Activated CD4-positive, alpha-beta T cell treated with anti-CD3 and anti-CD28 coated beads for 36 hours (primary cell): ENCODE measurements at places on chromosomes 7 and 10. TPM values are rescaled to one million over a fixed set of nuclear protein-coding genes. Genes with fewer than 3 reads are reported as not detected.

GRCh38 chr10:133151543-133151972, 8.5 kb upstream of the KNDC1 start:
- no peak overlapping the region for H3K4me3 ChIP-seq
- no peak for DNase-seq
- H3K36me3 ChIP-seq: no peaks in the 10 kb centered on the region
- H3K27me3 ChIP-seq: peaks cover 46% of the 10 kb centered on the region

GRCh38 chr10:82953909-82954308, 1078.9 kb downstream of the NRG3 start:
- H3K4me1 ChIP-seq: no peaks in the 10 kb centered on the region
- no peak for DNase-seq
- H3K36me3 ChIP-seq: no peaks in the 10 kb centered on the region
- H3K27me3 ChIP-seq: no peaks in the 10 kb centered on the region
- no peak overlapping the region for H3K4me3 ChIP-seq

DNA sequence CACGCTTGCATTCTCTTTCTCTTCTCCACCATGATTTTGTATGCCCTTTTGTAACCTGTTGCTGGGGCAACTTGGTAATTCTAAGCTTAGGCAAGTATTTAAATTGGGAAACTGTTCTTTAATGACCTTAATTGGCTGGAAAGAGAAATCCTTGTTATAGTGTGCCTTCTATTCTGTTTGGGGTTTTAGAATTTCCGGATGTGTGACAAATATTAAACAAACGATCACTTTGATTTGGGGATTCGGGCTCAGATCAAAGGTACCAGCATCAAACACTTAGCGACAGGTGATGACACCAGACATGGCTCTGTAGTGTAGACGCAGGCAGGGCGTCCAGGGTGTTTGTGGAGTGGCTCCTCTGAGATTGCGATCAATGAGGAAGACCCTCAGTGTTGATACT, 55.0 kb downstream of the RAB11FIP2 start:
- H3K27ac ChIP-seq: no peak overlapping the region
- DNase-seq: no peak
- H3K4me3 ChIP-seq: no peak overlapping the region

DNA sequence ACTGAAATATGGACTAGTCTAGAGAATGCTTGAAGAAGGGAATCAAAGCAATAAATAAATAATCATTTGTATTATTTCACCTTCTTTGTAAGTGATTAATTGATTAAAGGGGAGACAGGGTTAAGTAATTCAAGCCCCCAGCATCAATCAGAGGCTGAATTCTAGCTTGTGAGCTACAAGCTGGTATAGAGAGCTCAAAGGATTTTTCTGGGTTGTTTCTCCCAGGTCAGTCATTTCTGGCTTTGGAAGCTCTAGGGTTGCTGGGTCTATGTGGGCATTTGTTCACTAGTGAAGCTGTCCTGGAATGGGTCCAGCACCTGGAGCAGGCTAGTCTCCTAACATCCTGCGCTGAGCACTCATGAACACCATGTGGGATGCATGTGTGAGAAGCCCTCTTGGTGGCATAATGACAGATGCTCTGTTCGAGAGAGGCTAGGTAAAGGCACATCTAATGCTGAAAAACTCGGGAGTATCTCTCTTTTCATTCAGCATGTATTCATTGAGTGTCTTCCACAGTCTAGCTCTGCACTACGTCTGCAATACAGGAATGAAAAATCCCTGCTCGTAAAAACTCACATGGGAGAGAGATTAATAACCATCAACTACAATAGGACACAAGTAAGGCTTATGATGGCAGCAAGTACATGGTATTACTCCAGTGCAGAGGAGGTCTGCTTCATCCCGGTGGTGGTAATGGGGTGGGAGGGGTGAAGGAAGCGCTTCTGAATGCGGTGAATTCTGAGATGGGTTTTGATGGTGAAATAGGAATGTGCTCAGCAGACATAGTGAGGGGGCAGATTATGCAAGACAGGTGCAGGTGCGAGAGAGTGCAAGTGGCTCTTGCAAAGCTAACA, 68.0 kb upstream of the NRP1 start:
- DNase-seq: no peak
- no peaks in the 10 kb centered on the region for H3K36me3 ChIP-seq
- no peak overlapping the region for H3K27ac ChIP-seq

GRCh38 chr7:94145602-94146001, 141.4 kb upstream of the BET1 start:
- H3K36me3 ChIP-seq: no peaks in the 10 kb centered on the region
- H3K27ac ChIP-seq: no peak overlapping the region
- peaks cover 18% of the 10 kb centered on the region for H3K27me3 ChIP-seq

DNA sequence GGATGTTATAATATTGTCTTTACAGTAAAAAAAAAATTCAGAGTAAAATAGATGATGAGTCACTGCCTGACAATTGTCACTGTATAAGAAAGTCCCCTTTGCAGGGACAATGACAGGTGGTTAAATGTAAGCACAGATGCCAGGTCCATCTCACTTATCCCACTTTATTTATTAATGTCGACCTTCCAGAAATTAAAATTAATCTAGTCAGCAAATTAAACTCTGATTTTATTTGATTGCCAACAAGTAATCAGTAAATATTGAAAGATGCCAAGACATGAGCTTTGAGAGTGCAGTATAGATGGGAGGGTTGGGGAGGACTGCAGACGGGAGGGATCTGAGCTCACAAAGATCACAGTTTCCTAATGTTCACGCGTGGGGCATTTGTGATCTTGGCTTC, 50.9 kb downstream of the CPXM2 start:
- H3K36me3 ChIP-seq: no peaks in the 10 kb centered on the region
- no peak overlapping the region for H3K4me3 ChIP-seq
- peaks cover 11% of the 10 kb centered on the region for H3K27me3 ChIP-seq
- DNase-seq: no peak
- H3K27ac ChIP-seq: no peak overlapping the region
- no peaks in the 10 kb centered on the region for H3K4me1 ChIP-seq

DNA sequence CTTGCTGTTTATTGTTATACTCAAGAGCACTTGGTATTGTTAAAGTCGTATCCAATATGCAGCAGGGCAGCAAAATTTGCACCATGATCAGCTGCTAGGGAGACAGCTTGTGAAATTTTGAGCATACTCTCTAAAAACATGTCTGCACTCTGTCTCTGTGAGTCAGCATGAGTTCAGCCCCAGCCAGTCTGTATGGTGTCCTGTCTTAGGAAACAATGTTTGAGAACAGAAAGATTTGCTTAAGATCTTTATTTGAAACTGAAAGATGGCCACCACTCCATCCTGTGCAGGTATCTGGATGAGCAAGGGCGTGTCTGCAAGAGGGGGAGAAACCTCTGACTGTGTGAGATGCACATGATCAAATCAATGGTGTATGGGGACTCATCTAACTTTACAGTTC, 97.1 kb downstream of the GNAI1 start:
- H3K4me1 ChIP-seq: peaks cover 5% of the 10 kb centered on the region
- H3K36me3 ChIP-seq: no peaks in the 10 kb centered on the region
- peak; percentile 18 for DNase-seq
- no peak overlapping the region for H3K4me3 ChIP-seq

GRCh38 chr7:14385074-14385473, 395.6 kb upstream of the ETV1 start:
- H3K27me3 ChIP-seq: no peaks in the 10 kb centered on the region
- no peak for DNase-seq
- H3K4me1 ChIP-seq: no peaks in the 10 kb centered on the region
- H3K36me3 ChIP-seq: no peaks in the 10 kb centered on the region

DNA sequence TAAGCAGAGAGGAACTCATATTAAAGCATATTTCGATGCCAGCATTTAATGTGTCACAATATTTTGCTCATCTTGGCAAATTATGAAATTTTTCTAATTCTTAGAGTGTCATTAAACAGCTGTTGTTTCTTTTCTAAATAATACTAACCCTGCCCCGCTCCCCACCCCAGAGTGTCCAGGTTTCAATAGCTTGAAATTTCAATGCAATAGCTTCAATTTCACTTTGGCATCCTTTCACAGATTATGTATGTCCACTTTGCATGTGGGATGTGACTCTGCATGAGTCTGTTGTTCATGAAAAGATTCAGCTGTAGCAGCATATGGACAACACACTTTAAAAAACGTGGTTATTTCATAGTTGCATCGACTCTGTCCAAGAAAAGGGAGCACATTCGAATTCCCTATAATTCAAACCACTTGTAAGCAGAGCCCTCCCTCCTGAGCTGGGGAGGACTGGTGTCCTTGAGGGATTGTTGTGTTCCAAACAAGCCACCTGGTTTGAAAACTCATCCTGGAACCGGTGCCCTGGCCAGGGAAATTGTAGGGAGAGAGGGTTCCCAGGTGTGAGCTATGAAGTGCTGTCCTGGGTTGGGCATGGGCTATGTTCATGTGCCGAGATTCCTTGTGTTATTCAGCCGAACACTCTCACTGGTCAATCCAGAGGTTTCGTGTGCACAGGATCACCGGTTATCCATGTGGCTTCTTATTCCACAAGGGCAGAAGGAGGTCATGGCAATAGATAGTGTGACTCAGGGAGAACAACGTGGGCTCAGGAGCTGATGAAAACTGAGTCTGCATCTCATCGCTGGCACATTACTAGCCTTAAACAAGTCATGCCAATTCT, 64.6 kb upstream of the CREB5 start:
- no peaks in the 10 kb centered on the region for H3K4me1 ChIP-seq
- no peak overlapping the region for H3K27ac ChIP-seq
- no peak for DNase-seq
- no peaks in the 10 kb centered on the region for H3K36me3 ChIP-seq
- no peak overlapping the region for H3K4me3 ChIP-seq

- no peaks in the 10 kb centered on the region for H3K4me1 ChIP-seq
- H3K27ac ChIP-seq: no peak overlapping the region
- no peak for DNase-seq
- no peaks in the 10 kb centered on the region for H3K36me3 ChIP-seq
- no peaks in the 10 kb centered on the region for H3K27me3 ChIP-seq
- H3K4me3 ChIP-seq: no peak overlapping the region
Observed at GRCh38 chr7:31234836-31235605, 105.5 kb downstream of the NEUROD6 start.

GRCh38 chr10:17418249-17418648, 36.1 kb downstream of the ST8SIA6 start:
- peaks cover 9% of the 10 kb centered on the region for H3K4me1 ChIP-seq
- H3K27ac ChIP-seq: no peak overlapping the region
- H3K36me3 ChIP-seq: no peaks in the 10 kb centered on the region
- H3K27me3 ChIP-seq: no peaks in the 10 kb centered on the region
- H3K4me3 ChIP-seq: no peak overlapping the region

GRCh38 chr10:82150123-82150900, 275.3 kb downstream of the NRG3 start:
- H3K4me1 ChIP-seq: no peaks in the 10 kb centered on the region
- H3K36me3 ChIP-seq: no peaks in the 10 kb centered on the region
- no peaks in the 10 kb centered on the region for H3K27me3 ChIP-seq
- no peak overlapping the region for H3K4me3 ChIP-seq
- peak; percentile 27 for DNase-seq

GRCh38 chr7:3309140-3309539, 8.1 kb downstream of the SDK1 start:
- DNase-seq: no peak
- H3K36me3 ChIP-seq: no peaks in the 10 kb centered on the region
- H3K27ac ChIP-seq: no peak overlapping the region
- H3K27me3 ChIP-seq: peaks cover 2% of the 10 kb centered on the region
- H3K4me3 ChIP-seq: no peak overlapping the region

DNA sequence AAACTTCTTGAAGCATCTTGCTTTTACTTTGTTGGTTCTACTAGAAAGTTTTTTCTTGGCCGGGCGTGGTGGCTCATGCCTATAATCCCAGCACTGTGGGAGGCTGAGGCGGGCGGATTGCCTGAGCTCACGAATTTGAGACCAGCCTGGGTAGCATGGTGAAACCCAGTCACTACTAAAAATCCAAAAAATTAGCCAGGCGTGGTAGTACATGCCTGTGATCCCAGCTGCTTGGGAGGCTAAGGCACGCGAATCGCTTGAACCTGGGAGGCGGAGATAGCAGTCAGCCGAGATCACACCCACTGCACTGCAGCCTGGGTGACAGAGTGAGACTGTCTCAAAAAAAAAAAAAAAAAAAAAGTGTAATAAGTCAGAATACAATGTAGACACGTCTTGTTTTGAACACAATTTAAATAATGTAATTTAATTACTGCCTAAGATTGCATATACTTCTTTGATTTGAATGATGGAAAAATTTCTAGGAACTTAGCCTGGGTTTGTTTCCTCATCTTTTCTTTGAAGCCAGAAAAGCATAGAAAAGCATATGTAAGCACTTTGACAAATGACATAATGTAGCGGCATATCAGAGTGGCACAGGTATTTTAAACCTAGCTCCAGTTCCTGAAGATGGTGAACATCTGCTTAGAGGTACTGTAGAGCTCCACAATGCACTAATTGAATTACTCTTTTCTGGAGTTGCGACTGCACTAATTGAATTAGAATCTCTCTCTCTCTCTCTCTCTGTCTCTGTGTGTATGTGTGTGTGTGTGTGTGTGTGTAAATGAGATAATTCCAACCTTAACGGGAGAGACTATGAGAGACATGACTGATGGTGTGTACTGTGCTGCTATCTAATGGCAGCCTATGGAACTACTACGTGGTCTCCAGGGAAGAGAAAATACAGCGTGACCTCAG, 87.8 kb downstream of the BTRC start:
- H3K4me1 ChIP-seq: peaks cover 2% of the 10 kb centered on the region
- peak; percentile 39 for DNase-seq
- no peaks in the 10 kb centered on the region for H3K36me3 ChIP-seq
- no peak overlapping the region for H3K27ac ChIP-seq

DNA sequence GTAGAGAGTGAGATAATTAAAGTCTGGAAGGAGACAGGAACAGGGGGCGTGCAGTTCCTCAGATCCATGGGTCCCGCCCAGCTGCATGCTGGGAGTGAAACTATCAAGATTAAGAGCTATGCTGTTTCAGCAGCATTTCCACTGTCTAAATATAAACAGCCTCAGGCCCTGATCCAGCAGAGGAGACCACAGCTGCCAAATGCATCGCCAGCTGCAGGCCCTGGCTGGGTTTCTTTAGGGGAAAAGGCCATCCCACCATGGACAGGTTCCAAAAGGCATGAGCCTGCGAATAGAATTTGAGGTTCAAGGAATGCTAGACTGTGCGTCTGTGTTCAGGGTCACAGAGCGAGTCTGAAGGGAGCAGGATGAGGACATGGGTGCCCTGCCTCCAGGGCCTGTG, 411.4 kb downstream of the PAXIP1 start:
- no peak overlapping the region for H3K4me3 ChIP-seq
- no peak for DNase-seq
- no peak overlapping the region for H3K27ac ChIP-seq
- no peaks in the 10 kb centered on the region for H3K4me1 ChIP-seq
- no peaks in the 10 kb centered on the region for H3K36me3 ChIP-seq
- no peaks in the 10 kb centered on the region for H3K27me3 ChIP-seq

DNA sequence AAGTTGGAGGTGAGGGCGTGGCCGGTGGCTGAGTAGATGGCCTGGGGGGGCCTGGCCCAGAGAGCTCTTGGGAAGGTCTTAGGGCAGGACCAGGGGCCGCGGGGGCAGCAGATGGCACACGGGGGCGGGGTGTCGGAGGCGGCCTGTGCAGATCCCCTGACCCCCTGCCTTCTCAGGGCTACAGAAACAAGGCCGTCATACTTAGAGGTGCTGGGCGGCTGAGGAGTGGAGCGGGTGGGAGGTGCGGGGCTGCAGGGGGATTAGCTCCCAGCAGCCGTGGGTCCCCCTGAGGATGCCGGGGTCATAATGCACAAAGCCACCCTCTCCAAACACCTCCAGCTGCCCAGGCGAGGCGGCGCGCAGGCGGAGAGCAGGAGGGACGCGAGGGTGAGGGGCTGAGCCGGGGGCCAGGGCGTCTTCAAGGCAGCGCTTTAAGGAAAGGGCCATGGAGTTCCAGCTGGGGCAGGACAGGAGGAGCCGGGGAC, 40.4 kb upstream of the ZNF32 start:
- H3K27ac ChIP-seq: no peak overlapping the region
- no peaks in the 10 kb centered on the region for H3K36me3 ChIP-seq

The PIK3CG gene
- 14.3 TPM for total RNA-seq

The SEMA3A gene
- 1.4 TPM for total RNA-seq

The PTER gene
- total RNA-seq: 34.5 TPM

The NXPH1 gene
- total RNA-seq: not detected

The NEUROD6 gene
- not detected for total RNA-seq

The PPP1R3C gene
- total RNA-seq: 0.63 TPM

The MEPCE gene
- total RNA-seq: 45.9 TPM
